Esophagus squamous epithelium (tissue), 5 donors: ENCODE measurements at places on chromosomes 5 and 9.

GRCh38 chr5:9282211-9282610 lies 263.7 kb downstream of the SEMA5A start:
- no peak for DNase-seq

DNA sequence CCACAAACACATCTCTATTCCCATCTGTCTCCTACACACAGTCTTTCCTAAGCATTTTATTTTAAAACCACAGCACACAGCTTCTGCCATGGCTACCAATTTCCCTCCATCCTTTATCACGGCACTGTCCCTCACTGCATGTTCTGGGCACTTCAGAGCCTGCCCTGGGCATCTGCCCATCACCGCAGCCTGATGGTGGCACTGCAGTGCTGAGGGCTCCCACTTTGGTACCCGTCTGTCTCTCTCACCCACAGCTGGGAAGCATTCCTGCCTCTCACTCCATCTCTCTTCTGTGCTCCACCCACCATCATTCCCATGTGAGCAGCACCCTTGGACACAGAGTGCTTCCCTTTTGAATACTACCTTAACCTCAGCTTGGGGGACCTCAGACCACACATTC lies 31.7 kb downstream of the ZDHHC11 start:
- DNase-seq = no peak

DNA sequence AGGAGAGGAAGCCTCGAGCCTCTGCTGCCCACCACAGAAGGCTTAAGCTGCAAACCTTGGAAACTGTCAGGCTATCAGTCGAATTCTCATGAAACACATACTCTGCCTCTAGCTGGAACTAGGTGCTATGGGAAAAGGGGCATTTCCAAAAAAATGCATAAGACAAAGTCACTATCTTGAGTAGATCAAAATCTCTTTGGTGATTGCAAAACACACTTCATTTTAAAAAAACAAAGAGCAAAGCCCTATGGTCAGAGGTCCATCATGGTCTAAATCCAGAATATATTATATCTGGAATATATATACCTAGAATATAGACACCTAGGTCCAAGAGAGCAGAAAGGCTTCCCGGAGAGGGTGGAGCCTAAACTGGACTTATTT lies 59.8 kb downstream of the ENC1 start:
- DNase-seq = no peak

DNA sequence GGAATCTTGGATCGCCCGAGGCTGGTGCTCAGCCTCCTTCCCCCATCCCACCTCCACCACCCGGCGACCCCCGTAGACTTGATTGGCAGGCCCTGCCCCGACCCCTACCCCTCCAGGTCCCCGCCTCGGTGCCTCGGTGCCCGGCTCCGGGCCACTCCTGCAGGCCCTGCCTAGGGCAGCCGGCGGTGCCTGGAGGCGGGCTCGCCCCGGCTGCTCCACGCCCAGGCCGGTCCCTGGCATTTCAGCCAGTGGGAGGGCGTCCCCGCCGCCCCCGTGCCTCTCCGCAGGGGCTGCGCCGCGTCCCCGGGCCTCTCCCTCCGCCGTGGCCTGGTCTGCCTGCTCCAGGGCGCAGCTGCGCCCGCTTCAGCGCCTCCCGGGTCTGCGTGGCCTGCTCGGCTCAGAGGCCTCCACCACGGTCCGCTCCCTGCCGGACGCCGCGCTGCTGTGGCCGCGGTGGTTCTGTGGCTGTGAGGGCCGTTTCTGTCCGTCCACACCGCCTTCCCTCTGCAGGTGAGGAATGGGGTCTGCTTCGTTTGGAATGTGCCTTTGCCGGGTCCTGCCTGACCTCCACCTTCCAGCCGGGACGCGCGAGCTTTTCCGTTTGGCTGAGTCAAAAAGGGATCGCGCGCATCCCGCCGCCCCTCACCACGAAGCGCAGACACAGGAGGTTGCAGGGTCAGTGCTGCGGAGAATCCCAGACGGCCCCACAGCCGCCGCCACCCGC lies 48.3 kb upstream of the IRX4 start:
- DNase-seq = no peak

DNA sequence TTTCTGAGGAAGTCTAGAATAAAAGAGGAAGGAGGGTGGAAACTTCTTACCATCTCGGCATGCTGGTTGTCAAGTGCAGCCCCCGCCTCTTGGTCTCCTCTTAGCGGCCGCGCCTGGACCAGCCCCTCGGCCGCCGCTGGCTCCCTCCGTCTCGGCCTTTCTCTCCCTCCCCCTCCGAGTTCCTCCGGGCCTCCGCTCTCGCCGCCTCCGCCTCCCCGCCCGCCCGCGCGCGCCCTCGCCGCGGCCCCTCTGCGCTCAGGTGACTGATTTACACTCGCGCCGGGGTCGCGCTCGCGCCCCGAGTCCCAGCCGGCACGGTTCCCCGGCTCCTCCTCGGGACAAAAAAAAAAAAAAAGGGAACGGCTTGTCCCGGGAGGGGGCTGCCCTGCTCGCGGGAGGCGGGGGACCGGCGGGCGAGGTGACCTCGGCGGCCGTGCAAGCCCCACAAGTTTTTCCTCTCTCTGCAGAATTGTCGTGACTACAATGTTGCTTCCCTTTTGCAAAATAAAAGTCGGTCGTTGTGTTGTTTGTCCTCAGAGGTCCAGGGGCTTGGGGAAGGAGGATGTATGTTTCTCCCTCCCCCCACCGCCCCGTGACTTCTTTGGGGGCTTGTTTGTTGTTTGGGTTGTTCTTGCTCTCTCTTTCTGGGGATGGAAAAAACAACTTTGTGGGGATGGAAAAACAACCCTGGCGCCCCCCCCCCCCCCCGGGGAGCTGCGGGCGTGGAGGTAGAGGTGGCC lies at the start of gene BNC2:
BNC2 (minus strand) TSS at position 75 of the 740 bp plus-strand sequence; CDS start at position 53, 22 bp downstream.
- DNase-seq = no peak

DNA sequence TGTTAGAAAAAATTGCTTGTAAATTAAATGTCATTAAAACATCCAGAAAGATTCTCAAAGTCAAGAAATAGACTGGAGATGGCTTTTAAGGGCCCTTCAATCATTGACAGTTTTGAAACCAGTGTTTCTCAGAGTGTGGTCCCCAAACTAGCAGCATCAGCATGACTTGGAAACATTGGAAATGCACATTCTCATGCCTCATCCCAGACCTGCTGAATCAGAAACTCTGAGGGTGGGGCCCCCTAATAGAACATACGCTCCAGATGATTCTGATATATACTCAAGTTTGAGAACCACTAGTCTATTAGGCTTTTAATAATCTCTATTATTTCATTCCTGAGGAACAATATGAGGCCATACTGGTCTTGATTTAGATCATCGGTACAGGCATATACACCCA lies 181.6 kb downstream of the SMARCA2 start:
- DNase-seq = no peak

DNA sequence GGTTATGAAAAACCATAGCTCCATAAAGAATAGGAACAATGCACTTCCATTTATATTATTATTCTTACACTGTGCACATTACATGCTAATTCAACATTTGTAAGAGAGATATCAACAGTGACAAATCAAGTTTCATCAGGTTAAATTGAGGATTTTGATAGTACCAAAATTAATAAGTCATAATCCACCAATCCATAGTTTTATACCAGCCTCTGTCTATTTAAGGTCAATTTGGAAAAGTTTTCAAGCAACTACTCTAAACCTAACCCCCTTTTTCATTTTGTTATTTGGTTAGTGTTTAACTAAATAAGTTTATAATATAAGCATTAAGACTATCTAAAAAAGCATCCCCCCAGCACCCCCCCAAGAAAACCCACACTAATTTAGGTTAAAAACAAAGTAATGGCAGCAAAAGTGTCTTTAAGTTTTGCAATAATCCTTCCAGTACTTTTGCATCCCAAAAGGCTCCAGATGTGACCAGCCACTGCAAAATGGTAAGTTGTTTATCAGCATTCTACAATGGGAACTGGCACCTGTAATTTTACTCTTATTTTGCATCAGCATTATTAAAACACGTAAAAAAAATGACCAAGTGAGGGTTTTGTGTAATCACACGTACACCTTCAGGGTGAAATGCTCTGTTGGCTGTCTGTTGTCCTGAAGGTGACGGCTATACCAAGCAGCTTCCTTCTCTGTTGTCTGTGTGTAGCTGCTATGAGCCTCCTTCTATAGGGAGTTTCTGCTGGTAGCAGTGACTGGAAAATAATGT lies 36.8 kb upstream of the SSBP2 start:
- no peak for DNase-seq

GRCh38 chr9:91376239-91376638 lies 14.5 kb upstream of the AUH start:
- no peak for DNase-seq

GRCh38 chr9:85884256-85884655 lies 56.7 kb upstream of the NAA35 start:
- no peak for DNase-seq

DNA sequence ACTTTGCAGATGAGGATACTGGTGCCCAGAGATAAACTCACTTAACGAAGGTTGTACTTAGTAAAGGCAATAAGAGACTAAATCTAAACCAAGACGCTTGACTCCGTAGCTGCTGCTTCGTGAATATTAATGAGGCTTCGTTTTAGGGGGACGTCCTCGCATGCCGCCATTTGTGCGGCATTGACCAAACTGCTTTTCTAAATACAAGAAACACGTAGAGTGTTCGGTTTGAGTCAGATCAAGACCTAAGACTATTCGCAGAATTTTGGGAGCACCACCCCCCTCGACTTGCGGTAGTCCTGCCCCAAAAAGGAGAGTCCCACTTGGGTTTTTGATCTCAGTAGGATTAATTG lies 1.1 kb downstream of the NPM1 start:
- no peak for DNase-seq

- no peak for DNase-seq
Observed at GRCh38 chr5:33688526-33688925, 203.3 kb downstream of the ADAMTS12 start.

DNA sequence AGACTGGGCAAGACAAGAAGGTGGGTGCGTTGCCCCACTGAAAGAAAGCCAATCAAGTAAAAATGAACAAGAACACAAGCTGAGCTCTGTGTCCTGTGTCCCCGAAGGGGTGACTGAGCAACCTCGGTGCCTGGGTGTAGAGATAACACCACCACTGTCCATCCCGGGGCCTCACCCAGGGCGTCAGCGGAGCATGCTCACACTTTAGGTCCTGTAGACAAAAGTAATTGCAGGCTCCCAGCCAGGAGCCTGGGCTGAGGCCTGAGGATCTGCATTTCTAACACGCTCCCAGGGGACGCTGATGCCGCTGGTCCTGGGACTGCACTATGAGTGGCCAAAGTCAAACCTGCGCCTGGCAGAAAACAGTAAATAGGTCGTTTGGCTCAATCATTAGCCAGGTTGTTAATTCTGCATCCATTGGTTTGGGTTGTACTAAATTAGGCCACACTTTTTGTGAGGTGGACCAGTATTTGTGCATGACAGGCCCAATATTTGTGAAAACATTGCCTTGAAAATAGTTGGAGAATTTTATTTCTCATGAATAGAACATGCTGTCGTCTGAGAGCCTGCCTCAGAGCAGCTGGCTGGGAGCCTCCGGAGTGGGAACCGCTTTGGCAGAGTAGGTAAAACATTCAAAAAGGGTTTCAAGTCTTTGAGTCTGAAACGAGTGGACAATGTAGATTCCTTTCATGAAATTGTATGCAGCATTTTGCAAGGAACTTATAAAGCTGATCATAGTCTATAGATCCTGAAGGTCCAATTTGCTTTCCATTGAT lies 38.3 kb downstream of the ANKRD33B start:
- no peak for DNase-seq

- DNase-seq = no peak
Observed at GRCh38 chr5:169176709-169177694, 123.9 kb downstream of the SLIT3 start.

- no peak for DNase-seq
Observed at GRCh38 chr5:167801999-167802398, 489.4 kb upstream of the WWC1 start.

DNA sequence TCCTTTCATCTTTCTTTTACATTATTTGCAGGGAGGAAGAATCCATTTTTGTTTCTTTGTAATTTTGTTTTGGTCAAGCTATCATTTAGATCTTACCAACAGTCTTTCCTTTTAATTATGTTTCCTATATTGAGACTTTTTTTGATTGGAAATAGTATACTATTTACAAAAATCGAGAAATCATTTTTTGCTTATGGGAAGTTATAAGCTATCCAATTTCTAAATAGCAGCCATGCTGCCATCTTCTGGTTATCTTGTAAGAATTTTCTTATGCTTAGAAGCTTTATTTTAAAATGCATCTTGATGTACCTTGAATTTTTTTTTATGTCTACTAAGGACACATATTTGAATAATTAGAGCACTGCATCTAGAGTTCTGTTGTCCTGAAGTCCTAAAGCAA lies 821.2 kb downstream of the PTPRD start:
- no peak for DNase-seq

GRCh38 chr9:83698976-83699585 lies 8.7 kb downstream of the UBQLN1 start:
- DNase-seq = no peak

GRCh38 chr5:171261361-171261760 lies 47.7 kb upstream of the TLX3 start:
- no peak for DNase-seq

- DNase-seq = no peak
Observed at GRCh38 chr9:27530915-27531755, 1.5 kb upstream of the MOB3B start.

DNA sequence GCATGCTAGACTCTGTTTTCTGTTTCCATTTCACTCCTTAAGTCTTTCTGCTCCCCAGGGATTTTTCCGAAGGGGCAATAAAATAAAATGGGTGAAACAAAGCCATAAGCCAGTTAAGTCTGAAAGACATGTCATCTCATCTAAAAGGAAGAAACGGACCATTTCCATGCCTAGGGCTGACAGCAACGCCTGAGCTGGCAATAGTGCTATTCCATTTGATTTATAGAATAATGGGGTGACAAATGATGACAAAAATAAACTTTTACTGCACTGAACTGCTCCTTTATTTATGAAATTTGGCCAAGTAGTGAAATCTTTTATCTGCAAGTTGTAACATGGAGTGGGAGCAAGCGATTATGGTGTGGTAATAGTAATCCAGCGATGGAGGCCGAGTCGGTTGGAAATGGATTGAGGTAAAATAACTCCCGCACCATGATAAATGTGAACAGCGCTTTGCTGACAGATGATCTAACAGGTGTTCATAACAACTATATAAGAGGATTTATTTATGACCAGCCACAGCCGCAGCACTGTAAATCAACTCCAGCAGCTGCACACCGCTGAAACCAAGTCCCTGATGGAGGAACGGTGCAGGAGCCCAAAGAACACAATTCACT lies 219.8 kb upstream of the TBCA start:
- no peak for DNase-seq

GRCh38 chr5:145989428-145989827 lies 53.0 kb downstream of the SH3RF2 start:
- DNase-seq = no peak

- no peak for DNase-seq
Observed at GRCh38 chr5:52864371-52864770, 76.7 kb downstream of the ITGA1 start.

GRCh38 chr9:92992549-92992948 lies 45.2 kb downstream of the FGD3 start:
- no peak for DNase-seq

DNA sequence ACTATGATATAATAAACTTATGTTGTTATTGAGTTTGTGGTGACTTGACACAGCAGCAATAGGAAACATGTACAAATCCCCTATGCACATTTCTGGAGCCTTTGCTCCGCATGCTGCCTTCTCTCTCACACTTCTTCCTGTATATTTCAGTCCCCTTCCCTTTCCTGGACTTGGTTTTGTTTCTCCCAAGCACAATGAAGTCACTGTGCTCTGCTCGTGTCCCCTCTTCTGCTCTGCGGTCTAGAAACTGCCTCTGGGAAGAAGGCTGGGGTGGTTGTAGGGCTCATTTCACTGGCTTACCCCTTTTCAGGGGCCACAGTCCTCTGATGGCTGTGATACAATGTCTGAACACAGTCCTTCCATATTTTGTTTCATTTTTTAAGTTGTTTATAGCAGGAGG lies 15.7 kb upstream of the FGD3 start:
- DNase-seq = no peak
